Stimulated activated CD4-positive, alpha-beta T cell treated with anti-CD3 and anti-CD28 coated beads, Interleukin-12 subunit alpha, Interleukin-12 subunit beta, amount 100 ng/mL, for 24 hours (primary cell): ENCODE measurements at places on chromosomes 12 and 14.

DNA sequence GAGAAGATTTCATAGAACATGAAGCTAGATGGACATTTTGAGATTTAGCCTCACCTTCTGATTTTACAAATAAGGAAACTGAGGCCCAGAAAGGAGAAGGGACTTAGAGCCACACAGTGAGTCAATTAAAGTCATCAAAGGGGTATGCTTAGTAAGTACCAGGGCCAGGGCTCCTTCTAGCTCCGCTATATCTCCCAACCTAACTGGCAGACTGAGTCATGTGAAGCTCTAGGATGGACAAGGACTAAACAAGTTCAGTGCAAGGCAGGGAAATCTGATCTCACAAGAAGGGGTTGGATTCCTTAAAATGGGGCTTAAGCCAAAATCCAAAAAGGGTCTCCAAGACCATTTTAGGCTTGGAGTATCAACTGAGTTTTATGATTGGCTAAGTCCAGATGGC lies 215.8 kb downstream of the PHLDA1 start:
- DNase-seq, result no peak

- DNase-seq, result no peak
These were observed 45.0 kb upstream of the GSG1 start for GRCh38 chr12:13148485-13148847.

DNA sequence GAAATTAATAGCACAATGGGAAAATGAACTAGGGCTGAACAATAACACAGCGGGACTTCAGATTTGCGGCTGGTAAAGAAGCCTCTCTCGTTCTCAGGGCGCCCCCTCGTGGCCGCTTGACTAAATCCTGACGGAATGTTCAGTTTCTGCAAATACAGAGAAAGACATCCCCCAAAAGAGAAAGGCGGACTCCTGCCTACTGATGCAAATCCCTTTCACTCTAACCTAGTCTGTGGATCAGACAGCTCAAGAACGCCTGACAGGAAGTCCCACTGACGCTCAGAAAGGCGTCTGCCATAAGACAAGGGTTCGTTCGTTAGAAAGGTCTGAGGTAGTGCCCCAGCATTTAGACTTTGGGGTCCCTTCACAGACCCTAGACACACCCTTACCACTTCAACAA lies 2.5 kb downstream of the NUAK1 start:
- peak; percentile 78 for DNase-seq

- no peak for DNase-seq
These were observed 125.1 kb upstream of the GRIP1 start for GRCh38 chr12:66803930-66804329.

GRCh38 chr12:40788276-40788675 lies 96.0 kb downstream of the CNTN1 start:
- DNase-seq, result no peak

DNA sequence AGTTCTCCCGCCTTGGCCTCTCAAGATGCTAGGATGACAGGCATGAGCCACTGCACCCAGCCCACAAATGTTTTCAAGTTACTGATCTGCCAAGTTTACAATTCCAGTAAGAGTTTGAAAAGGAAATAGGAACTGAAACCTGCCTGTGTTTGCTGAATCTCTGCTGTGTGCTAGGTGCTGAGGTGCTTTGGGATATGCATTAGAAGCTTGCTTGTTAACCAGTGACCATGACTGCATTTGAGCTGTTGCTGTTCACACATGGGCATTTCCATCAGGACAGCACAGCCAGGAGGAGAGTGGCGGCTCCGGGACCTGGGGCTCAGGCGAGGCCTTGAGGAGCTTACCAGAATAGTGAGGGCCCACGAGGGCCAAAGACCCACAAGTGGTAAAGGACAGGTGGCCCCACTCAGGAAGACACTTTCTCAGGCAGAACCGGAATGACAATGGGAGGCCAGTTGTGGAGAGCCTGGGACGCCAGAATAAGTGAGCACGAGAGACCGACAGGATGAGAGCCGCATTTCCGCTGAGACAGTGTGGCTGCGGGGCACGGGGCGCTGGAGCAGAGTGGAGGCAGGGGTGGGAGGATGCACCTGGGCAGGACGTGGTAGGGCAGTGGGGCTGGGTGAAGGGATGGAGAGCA lies 54.5 kb upstream of the MMP17 start:
- no peak for DNase-seq

DNA sequence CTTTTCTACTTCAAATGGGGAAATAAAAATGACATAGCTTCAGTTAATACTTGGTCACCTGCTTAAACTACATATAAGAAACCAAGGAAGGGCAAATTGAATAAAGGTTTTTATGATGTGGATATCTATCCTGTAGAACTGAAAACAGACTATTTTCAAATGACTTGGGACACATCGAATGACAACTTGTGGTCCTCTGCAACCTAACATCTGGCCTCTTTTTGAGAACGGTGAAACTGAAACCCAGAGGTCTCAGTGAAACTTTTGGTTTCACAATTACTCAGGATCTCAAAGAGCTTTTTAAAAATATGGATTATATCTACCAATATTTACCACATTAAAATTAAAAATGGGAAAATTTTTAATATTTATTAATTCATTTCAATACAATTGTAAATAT lies 65.2 kb downstream of the PPP2R5E start:
- DNase-seq, result no peak

DNA sequence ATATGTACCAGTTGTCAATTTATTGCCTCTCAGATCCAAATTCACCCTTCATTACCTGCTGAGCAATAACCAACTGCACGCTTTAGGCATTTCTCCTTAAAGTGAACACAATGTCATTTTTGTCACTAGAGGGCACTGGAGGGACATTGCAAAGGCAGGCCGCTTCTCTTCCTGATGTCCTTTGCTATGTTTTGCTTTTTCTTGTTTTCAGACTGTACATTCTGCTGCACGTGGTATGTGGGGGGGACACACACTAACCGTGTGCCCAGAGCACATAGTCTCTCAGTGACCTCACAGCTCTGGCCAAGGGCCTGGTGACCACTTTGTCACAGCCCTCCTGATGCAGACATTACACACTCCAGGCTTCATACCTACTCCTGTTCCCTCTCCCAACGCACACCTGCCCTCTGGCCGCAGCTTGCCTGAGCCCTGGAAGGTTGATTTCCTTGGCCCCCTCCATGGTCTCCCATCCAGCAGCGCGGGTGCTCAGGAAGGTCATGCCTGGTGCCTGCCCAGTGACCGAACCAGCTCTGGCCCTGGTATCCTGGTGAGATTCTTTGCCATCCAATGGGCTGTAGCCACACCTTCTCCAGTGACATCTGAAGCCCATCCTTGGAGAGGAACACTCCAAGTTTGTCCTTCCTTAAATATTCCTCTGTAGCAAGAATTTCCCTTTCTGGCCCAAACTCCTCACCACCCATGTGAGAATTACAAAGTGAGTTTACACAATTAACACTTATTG lies 39.9 kb downstream of the MYO1H start:
- DNase-seq, result no peak

- peak; percentile 50 for DNase-seq
These were observed 1.8 kb downstream of the TBC1D30 start for GRCh38 chr12:64826234-64826633.

GRCh38 chr14:103185051-103186029 lies 62.1 kb downstream of the TNFAIP2 start:
- no peak for DNase-seq

DNA sequence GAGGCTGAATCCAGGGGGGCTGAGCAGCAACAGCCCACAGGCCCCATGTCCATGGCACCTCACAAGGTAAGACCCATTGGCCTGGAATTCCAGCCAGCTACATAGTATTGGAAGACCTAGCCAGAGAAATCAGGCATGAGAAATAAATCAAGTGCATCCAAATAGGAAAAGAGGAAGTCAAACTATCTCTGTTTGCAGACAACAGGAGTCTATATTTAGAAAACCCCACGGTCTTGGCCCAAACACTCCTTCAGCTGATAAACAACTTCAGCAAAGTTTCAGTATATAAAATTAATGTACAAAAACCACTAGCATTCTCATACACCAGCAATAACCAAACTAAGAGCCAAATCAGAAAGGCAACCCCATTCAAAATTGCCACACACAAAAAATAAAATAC lies 16.9 kb downstream of the PDE6H start:
- DNase-seq, result no peak

DNA sequence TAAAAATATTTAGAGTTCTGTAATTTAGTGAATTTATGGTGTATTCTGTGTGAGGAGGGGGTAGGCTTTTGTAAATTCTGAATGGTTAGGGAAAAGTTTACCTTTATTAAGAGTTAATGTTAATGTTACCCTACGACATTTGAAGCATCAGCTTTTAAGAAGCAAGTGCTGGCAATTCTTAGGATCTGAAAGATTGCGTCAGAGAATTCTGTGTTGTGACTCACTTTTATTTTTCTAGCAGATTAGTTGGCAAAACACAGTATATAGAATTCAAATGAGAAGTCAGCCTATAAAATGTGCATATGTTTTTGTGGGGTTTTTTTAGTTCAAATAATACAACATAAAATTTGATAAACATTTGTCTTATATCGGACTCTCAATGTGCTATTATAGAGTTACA lies 97.6 kb downstream of the RAD52 start:
- DNase-seq, result no peak

DNA sequence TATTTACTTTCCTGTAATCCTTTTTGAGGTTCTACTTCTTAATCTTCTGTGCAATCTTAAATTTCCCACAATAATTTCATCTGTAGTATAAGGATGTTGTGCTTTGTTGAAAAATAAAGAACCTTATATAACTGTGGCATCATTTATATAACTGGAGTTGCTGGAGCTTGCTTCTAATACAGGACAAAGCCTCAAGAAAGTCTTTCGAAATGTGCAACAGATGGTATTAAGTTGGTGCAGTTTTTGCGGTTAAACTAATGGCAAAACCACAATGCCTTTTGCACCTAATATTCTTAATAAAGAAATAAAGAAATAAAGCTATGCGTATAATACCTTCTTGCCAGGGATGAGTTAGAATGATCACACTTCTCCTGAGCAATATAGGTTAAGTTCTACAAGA lies 180.0 kb downstream of the KITLG start:
- DNase-seq, result no peak

DNA sequence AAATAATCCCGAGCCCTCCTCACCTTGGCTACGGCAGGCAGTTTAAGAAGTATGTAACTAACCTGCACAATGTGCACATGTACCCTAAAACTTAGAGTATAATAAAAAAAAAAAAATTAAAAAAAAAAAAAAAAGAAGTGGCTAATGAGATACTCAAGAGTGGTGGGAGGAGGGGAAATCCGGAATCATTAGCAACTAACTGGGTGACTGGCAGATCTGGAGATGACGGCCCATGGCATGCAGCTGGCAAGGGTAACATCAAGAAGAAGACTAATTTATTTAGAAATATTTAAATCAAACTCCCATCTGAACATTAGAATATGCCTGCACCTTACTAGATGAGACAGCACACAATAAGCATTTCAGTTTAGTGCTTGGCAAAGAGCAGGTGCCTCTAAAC lies 52.3 kb upstream of the TMCC3 start:
- DNase-seq, result no peak

GRCh38 chr14:60241091-60241490 lies 7.9 kb upstream of the PPM1A start:
- DNase-seq, result no peak

GRCh38 chr12:118035190-118036041 lies 18.9 kb downstream of the RFC5 start:
- no peak for DNase-seq
